CMK (cell line): ENCODE measurements at places on chromosomes 7 and 10.

DNA sequence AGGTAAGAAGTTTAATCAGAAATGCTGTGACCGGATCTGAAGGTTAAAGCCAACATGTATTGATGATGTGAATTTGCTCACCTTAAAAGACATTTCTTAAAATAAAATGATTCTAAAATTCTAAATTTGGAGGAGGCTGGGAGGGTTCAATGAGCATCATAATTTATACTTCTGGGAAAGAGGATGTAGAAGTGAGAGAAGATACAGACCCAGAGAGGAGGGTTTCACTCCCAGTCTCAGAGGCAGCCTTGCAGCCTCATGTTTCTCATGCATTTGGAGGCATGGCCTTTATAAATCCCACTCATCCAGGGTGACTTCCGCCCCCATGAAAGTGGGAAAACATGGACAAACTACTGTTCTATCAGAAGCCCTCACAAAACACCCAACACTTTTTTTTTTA lies 305.6 kb upstream of the PITRM1 start:
- DNase-seq = no peak

DNA sequence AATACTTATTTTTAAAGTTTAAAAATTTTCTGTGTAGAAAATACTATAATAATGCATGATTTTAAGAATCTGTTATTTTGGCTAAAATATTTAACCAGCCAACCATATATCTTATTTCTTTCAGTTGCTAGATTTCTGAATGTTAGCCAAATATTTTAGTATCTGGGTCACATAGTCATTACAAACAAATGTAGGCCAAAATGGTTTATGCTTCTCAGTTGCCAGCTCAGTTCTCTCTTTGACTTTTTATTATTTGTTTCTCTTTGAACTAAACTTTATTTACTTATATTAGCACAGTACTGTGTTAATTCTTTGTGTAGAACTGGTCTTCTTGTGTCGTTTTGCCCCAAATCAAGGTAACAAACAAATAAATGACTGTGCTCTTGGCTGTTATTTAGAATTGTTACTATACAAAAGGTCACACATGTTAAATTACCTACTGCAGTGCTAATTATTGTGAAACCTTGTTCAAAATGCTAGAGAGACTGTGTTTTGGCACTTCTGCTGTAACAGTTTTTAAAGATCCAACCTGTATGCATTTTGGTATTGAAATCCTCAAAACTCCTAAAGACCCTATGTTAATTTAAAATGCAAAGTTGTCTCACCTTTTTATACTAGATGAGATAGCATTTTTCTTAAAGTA lies 39.8 kb downstream of the ZEB1 start:
- DNase-seq = no peak

- DNase-seq = no peak
These were observed 106.4 kb downstream of the BMPER start for GRCh38 chr7:34011696-34012095.

DNA sequence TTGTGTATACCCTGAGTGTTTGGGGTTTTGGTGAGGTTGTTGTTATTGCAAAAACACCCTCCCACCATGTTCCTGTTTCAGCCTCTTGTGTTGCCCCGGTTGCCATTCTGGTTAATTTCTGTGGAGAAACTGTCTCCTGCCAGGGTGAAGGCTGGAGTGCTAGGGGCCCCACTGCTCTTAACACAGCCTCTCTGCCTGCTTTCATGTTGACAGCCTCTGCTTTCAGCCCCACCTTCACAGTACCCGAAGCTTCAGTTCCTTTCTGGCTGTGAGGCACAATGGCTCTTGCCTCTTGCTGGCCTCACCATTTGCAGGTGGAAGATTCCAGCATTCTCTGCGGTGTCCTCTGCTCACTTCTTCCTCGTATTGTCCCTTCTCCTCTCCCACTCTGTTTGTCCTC lies 19.2 kb downstream of the SLC18A2 start:
- no peak for DNase-seq

DNA sequence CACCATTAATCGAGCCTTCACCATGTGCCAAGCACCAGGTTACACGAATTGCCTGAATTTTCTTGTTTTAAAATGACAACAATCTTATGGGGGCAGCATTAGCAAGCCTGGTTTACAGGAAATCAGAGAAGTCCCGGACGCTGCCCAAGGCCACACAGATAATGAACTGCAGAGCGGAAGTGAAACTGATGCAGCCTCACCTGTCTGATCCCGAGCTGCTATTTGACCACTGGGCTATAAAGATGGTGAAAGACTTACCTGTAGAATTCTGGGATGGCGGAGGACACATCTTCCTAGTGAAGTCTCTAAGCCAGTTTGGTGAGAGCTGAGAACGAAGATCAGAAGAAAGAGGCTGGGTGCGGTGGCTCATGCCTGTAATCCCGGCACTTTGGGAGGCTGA lies 21.7 kb upstream of the GALNTL5 start:
- no peak for DNase-seq

DNA sequence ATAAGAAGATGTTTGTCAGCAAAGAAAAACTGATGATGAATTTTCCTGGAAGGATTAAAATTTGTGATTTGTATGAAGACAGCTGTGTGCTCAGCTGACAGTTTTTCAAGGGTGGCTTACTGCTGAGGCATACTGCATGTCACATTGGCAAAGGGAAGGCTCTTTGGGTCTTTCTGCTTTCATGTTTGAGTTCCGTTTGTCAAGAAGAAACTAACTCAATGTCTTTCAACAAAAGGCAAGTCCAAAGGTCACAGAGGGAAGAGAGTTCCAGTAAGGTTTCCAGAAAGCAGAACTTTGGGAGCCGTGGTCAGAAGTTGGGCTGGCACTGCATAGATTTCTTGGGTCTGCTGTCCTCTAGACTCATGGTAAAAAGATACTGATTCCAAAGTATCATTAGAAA lies 16.9 kb downstream of the DYDC2 start:
- DNase-seq = no peak

GRCh38 chr10:3337741-3338140 lies 165.2 kb upstream of the PITRM1 start:
- no peak for DNase-seq

DNA sequence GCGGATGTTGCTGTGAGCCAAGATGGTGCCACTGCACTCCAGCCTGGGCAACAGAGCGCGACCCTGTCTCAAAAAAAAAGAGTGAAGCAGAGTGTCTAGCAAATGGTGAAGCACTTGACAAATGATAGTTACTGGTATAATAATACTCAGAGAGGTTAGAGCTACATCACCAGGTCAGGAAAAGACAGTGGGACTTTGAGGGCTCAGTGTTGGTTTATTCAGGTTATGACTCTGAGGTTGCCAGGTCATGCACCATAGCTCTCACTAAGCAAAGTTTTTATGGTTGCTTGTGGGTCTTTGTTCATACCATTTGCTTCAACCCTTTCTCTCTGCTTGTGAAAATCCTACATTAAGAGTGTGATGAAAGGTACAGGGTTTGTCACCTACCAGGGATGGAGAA lies 13.6 kb downstream of the MRPS33 start:
- DNase-seq = no peak

- DNase-seq = no peak
These were observed 610.7 kb downstream of the DNAJB6 start for GRCh38 chr7:157947504-157947903.

DNA sequence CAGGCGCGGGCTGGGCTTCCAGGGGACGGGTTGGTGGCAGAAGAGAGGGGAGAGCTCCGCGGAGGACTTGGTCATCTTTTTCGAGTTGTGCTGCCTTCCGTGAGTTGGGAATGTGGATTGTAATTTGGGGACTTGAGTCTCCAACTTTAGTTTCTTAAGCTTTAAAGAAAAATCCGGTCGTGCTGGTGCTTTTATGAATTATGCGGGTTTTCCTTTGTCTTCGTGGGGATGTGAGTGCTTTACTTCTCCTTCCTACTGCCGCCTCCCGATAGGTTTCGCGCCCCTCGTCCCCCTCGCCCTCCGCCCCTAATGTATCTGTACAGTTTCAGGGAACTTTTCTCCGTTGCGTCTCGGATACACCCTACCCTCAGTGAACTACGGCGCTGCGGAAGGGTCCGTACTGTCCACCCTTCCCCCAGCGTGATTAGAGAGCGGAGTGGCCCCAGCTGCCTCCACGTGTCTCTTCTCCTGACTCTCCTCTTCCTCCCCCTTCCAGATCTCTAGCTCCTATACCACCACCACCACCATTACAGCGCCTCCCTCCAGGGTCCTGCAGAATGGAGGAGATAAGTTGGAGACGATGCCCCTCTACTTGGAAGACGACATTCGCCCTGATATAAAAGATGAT lies 649 bp downstream of the SCD start:
- no peak for DNase-seq

GRCh38 chr10:30858499-30858898 lies 173.2 kb downstream of the ZNF438 start:
- no peak for DNase-seq

DNA sequence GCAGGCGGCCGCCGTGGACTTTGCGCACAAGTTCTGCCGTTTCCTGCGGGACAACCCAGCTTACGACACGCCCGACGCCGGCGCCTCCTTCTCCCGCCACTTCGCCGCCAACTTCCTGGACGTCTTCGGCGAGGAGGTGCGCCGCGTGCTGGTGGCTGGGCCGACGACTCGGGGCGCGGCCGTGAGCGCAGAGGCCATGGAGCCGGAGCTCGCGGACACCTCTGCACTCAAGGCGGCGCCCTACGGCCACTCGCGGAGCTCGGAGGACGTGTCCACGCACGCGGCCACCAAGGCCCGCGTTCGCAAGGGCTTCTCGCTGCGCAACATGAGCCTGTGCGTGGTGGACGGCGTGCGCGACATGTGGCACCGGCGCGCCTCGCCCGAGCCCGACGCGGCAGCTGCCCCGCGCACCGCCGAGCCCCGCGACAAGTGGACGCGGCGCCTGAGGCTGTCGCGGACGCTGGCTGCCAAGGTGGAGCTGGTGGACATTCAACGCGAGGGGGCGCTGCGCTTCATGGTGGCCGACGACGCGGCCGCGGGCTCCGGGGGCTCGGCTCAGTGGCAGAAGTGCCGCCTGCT lies 14.1 kb downstream of the SH2B2 start:
- DNase-seq = no peak

GRCh38 chr10:110765513-110766319 lies 106.0 kb upstream of the PDCD4 start:
- no peak for DNase-seq

GRCh38 chr7:106485031-106485551 lies 175.9 kb downstream of the CCDC71L start:
- no peak for DNase-seq
